ENCODE measurements at places on chromosomes 4 and X. TPM values are rescaled to one million over a fixed set of nuclear protein-coding genes. Genes with fewer than 3 reads are reported as not detected.

Gene IL21
- not detected for total RNA-seq

Gene SRPK3
- total RNA-seq, result 0.20 TPM

GRCh38 chr4:39048311-39048710, 13.7 kb upstream of the KLHL5 start:
- no peak for DNase-seq

DNA sequence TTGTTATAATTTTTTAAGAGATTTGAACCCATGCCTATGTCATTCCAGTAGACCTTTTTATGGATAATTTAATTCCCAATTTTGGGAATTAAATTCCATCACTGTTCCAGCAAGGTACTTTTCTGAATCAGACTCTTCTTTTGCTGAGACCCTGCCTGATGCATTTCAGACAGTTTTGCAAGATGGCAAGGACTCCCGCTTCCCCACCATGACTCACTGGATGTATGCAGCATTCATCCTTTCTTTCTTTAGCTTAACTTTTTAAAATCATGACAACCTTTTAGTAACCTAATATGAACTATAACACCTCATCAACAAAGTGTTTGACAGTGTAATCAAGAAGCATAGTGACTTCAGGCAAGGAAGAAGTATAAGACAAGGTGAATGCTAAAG, 178.1 kb upstream of the LEF1 start:
- DNase-seq, result no peak

DNA sequence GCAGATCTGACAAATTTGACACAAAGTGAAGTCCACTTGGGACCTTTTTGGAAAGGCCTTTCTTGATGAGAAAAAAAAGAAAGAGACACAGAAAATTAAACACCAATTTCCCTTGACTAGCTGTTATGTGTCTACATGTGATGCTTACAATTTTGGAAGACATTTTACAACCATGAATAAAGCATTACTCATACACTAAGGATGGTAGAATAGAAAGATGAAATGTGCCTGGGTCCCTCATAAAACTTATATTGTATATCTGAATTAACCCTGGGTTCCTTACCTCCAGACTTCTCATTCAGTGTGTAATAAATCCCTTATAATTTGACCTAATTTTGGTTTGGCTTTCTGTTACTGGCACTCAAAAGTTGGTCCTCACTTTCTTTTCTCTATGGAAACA, 16.5 kb upstream of the GRIA3 start:
- peak; percentile 41 for DNase-seq

DNA sequence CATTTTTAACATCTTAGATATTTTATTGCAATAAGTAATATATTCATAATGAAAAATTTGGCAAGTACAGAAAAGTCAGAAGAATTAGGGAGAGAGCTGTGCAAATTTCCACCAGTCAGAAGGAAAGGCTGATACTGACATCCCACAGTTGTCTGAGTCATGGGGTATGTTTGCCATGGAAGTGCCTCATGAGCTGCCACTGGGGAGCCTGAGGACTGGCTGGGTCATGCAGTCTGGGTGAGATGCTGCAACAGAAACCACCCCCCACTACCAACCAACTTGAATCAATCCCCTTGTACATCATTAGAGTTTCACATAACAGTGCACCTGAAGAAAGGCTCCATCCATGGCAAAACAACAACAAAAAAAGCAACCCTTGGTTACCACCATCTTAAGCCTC, 45.2 kb upstream of the ENPP6 start:
- peak; percentile 30 for DNase-seq
